Skin of body (tissue), 3 donors: ENCODE measurements at places on chromosomes 4 and X. TPM values are rescaled to one million over a fixed set of nuclear protein-coding genes. Genes with fewer than 3 reads are reported as not detected.

GPR119 gene
- total RNA-seq, result not detected

PDGFC gene
- total RNA-seq, result 32.6 TPM

GYPE gene
- 2.6 TPM for total RNA-seq

NAA15 gene
- total RNA-seq, result 35.6 TPM

FATE1 gene
- 0.20 TPM for total RNA-seq

IQCM gene
- total RNA-seq, result not detected

PAGE2B gene
- total RNA-seq, result 0.49 TPM
